ENCODE measurements at places on chromosomes 11 and 22.

DNA sequence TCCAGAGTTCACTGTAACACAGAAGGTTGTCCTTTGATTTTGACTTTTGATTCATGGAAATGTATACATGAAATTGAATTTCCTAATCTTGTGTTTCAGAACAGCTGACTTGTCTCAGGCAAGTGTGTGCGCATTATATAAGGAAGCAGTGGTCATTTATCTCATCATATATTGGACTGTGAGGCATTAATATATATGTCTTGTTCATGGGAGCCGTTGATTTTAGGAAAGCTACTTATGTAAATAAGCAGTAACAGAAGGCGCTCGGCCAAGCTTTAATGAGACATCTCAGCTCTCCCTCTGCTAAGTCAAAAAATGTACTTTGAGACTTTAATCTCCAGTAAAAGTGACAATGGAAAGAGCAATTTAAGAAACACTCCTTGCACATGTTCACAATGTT is 100.5 kb downstream of the PDHX start:
- DNase-seq = no peak

DNA sequence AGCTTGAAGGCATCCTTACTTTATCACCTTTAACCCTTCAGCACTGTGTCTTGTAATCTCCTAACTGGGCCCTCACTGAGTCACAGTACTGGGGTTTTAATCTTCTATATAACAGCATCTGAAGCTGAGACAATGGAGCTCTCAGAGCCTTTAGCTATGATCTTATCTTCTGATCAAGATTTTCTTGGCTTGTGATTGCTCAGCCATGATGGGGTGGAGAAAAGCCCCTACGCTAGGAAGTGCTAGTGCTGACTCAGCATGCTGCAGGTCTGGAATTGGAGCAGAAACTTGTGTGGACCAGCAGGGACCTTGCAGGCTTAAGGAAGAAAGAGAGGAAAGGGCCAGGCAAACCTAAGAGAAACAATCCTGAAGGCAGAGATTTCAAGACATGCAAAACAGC is 71.7 kb upstream of the EED start:
- DNase-seq = no peak

GRCh38 chr11:115330684-115331482 is 173.3 kb downstream of the CADM1 start:
- DNase-seq = no peak

DNA sequence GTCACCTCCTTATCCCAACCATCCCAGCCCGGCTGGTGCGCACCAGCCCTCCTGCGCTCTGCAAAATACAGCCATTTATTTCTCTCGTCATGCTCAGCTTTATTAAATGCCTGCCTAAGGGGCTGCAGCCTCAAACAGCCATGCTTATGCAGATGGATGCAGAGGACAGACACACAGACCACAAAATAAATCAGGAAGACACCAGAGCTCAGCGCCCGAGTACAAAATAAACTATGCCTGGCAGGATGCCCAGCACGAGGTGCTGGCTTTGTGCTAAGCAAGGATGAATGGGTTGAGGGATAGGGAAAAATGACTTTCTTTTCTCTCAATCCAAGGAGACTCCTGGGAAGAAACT is 70.5 kb downstream of the RPUSD4 start:
- no peak for DNase-seq

GRCh38 chr22:17430412-17430811 is 61.2 kb downstream of the CECR2 start:
- DNase-seq = no peak

GRCh38 chr11:46659908-46660307 is 40.5 kb downstream of the ARHGAP1 start:
- DNase-seq = no peak

- no peak for DNase-seq
Observed at GRCh38 chr11:67419325-67420049, 4.0 kb downstream of the CARNS1 start.

DNA sequence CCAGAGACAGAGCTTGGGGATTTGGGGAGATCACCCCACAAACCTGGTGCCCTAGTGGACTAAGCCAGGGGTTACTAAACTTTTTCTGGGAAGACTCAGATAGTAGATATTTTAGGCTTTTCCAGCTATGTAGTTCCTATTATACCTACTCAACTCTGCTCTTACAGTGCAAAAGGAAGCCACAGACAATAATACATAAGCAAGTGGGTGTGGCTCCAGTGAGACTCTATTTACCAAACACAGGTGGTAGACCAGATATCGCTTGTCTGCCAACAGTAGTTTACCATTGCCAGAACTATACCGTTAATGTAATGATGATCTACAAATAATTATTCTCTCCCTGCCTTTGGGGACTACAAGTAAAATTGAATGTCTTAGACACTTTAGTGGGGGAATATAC is 6.9 kb downstream of the LDHC start:
- DNase-seq = no peak

GRCh38 chr22:46240907-46241306 is 9.2 kb downstream of the CDPF1 start:
- DNase-seq = no peak

All from stimulated activated CD4-positive, alpha-beta T cell treated with anti-CD3 and anti-CD28 coated beads, Interleukin-15, amount 100 ng/mL, for 24 hours (primary cell).